Stromal cell of bone marrow (primary cell): ENCODE measurements at places on chromosomes 12 and 14.

DNA sequence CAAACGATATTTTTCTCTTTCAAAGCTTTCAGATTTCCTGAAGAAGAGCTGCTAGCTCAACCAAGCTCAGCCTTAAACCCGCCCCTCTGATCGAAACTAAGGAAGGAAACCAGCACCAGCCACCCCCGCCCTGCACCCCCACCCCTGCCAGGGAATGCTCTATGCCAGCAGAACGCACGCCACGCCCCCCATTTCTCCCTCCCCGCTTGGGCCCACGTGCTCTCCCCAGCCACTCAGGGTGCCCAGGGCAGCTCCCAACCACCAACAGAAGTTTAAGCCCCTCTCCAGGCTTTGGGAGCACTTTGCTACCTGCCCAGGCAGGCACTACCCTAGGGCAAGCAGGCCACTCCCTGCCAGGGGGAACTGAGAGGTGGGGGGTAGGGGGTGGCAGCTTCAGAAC, 18.8 kb upstream of the KRT78 start:
- no peak for DNase-seq

GRCh38 chr12:122847921-122848421, 12.7 kb downstream of the HIP1R start:
- DNase-seq, result no peak

DNA sequence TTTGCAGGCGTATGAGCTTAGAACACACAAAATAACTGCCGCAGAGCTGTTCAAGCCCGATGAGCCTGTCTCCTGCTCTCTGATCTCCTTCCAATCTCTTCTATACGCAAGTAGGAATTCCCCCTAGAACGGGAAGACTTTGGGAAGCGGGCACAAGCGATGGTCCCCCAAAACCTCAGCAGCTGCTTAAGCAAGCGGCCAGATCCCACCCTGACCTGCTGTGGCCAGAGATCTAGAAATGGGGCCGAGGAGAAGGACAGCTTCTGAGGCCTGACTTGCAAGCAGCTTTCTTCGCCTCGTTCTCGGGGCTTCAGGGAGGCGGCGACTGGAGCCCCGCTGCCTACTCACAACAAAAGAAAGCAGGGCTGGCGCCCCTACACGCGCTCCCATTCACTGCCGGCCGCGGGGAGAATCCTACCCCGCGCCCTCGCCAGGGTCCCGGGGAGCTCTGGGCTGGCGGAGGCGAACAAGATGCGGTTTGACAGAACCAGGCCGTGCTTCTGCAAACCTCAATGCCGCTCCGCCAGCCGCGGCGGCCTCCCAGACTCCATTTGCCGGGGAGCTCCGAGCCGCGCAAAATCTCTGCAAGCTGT, 922 bp downstream of the TBX5 start:
- no peak for DNase-seq

- DNase-seq, result no peak
Measured at GRCh38 chr14:37237094-37237493, 39.4 kb downstream of the MIPOL1 start.

DNA sequence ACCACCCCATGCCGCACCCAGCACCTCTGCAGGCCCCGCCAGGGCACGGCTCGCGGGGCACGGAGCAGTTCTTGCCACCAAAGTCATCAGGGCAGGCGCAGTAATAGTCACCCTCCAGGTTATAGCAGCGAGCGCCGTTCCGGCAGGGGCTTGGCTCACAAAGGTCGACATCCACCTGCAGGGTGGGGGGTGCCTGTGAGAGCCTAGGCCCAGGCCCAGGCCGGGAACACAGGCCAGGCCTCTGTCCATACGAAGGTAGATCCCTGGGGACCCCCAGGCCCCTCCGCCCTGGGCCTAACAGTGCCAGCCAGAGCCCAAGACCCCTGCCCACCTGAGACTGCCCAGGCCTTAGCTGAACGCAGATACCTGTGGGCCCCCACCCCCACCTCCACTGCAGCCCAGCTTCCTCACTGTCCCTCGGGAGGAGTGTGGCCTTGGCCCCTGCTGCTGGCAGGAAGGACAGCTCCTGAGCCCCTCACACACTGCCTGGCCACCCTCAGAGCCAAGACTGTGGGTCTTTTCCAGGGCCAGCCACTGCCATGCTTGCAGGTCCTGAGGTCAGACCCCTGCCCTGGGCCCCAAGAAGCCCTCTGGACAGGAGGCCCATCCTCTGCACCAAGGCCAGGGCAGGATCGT, 19.3 kb downstream of the JAG2 start:
- no peak for DNase-seq

- no peak for DNase-seq
Measured at GRCh38 chr12:95830335-95831089, 28.2 kb upstream of the SNRPF start.

DNA sequence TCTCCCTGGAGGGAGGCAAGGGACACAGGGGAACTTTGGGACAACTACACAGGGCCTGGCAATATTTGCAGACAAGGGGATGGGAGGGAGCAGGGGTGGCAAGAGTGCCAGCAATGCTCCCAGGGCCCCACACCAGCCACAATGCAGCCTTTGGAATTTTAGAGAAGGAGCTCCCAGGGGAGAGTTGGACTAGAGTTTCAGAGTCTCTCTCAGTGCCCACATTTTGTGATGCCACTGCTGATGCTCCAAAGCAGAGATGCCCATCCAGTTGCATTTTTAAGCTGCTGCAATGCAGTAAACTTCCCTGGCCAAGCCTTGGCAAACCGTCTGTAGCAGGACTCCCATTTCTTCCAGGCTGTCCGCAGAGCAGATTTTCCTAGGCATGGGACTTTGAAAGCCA, 98.9 kb downstream of the ZFP36L1 start:
- DNase-seq, result no peak

- no peak for DNase-seq
Measured at GRCh38 chr14:105165761-105166485, 2.7 kb downstream of the JAG2 start.

GRCh38 chr14:81324011-81324410, 76.1 kb downstream of the STON2 start:
- no peak for DNase-seq

DNA sequence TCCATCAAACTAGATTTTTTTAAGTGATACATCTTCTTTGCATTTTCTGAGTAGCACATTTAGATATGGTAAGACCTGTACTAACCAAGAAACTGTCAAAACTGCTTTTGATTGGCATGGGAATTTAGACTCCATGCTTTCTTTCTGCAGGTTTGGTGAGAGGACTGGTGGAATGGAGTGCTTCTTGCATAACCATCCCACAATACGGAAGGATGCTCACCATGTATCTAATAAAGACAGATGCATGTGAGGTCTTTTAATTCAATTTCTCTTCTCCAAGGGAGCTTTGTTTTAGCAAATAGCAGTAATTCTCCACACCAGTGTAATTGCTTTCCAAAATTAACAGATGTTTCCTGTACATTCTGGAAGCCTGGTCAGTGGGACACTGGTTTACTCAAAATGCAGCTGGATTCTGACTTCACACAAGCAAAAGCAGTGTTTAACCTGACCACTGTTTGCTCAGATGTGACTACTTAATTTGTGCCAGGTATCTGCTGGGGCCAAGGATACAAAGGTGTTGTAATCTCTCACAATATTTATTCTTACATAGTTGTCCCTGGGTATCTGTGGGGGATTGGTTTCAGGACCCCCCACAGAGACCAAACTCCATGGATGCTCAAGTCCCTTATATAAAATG, 26.1 kb downstream of the FGD6 start:
- no peak for DNase-seq

- no peak for DNase-seq
Measured at GRCh38 chr14:24688030-24688658, 54.2 kb upstream of the GZMB start.

GRCh38 chr12:11927286-11927935, 143.3 kb upstream of the BCL2L14 start:
- DNase-seq, result no peak

DNA sequence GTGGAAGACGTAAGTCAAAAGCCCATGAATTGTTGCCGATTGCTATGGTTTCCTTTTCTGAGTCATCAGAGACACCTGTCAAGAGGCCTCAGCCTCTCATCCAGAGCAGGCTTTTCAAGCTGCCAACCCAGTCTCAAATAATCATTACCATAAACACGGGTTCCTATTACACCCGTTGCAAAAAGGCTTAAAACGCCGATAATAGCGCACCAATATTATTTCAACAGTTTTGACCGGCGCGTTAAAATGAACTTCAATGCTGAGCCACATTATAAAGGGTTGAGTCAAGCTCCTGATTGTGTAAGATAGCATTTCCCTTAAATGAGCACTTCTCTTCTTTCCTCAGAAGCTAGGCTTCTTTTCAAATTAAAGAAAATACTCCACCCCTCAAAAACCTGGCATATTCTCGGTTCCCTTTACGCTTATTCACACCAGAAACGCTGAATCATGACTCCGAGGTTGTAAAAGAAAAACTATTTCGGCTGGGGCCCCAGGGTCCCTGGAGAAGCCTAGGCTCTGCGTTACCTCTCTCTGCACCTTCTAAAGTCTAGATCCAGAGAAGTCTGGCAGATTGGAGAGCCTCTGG, 1.4 kb downstream of the TMTC1 start:
- peak; percentile 84 for DNase-seq

GRCh38 chr14:91004987-91005386, 55.5 kb downstream of the RPS6KA5 start:
- no peak for DNase-seq

DNA sequence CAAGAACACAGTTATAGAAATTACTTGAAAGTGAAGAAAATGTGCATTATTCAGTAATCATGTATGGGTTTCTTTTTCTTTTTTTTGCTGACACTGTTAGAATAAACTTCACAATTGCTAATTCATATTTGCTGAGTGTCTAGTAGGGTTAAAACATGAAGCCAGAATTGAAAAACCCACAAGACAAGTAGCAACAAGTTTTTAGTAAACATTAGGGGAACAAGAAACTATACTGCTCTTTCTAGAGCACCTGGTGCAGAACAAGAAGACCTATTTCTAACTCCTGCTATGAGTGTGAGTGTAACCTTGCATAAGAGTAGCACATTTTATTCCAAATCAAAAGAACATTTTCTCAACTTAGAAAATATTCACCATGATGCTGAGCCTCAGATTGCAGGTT, 83.2 kb downstream of the ITPR2 start:
- DNase-seq, result no peak

GRCh38 chr12:116353958-116354357, 76.5 kb upstream of the MED13L start:
- DNase-seq, result no peak

GRCh38 chr14:89131004-89131750, 285.9 kb downstream of the FOXN3 start:
- no peak for DNase-seq

- no peak for DNase-seq
Measured at GRCh38 chr12:31900271-31900670, 58.9 kb upstream of the RESF1 start.

- no peak for DNase-seq
Measured at GRCh38 chr14:68394764-68395143, 398.1 kb downstream of the ZFP36L1 start.

DNA sequence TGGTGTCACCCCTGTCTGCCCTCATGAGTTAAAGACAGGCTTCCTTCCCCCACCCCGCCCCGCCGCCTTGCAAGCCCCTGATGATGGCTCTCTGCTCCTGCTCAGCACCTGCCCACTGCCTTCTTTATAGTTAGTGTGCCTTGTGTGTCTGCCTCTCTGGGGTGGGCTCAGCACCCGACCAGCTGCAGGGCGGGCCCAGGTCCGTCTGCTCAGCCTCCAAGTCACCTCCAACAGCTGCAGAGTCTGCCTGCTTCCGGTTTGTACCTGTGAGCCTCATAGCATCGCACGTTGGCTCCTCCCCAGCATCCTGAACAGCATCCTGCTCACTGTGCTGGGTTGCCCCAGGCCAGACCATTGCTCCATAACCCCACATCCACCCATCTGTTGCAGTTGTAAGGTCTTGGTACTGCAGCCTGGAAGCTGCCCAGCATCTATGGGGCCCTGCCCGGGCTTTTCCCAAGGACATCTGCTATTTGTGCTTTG, 3.5 kb downstream of the TGFB3 start:
- no peak for DNase-seq

DNA sequence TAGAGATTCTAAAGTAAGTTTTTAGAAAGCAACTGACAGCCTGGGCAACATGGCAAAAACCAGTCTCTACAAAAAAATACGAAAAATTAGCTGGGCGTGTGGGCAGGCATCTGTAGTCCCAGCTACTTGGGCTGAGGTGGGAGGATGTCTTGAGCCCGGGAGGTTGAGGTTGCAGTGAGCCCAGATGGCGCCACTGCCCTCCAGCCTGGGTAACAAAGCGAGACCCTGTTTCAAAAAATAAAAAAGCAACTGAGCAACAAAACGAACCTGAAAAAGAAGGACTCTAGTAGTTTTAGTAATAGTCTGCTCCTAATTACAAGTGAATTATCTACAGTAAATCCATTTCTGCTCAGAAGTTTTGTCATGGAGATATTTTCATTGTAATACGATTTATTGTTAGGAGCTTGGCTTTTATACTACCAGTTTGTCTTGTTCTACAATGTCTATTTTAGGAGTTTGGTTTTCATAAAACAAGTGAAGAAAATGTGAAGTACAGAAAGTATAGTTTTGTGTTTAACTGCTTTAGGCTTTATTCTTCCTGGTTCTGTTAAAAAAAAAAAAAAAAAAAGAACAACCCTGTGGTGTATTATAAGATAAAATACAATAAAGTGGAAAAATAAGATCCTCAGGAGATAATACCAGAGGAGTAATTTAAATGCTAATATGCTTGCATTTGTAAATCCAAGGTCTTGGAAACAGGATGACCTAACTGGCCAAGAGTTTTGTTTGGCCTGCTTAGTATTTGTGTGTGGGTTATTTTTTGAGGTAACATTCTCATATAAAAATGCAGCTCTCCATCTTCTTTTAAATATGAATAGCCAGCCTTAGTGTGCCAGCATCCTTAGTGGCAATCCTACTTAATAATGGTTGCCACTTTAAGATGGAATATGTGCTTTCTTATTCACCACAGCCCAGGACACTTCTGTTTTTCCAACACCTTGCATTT, 2.8 kb downstream of the TMX1 start:
- no peak for DNase-seq

DNA sequence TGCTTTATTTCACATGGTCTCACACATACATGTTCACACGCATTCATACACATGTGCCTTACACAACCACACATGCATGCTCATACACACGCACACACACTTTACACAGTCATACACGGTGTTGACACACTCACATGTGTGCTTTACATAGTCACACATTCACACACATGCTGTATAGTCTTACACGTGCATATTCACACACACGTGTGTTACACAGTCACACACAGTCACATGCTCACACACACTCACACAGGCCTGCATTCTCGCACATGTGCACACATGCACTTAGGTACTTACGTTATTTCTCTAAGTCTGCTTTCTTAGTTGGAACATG, 18.0 kb upstream of the PLEKHG3 start:
- DNase-seq, result no peak

GRCh38 chr12:32568228-32568627, 110.9 kb upstream of the DNM1L start:
- peak; percentile 65 for DNase-seq

DNA sequence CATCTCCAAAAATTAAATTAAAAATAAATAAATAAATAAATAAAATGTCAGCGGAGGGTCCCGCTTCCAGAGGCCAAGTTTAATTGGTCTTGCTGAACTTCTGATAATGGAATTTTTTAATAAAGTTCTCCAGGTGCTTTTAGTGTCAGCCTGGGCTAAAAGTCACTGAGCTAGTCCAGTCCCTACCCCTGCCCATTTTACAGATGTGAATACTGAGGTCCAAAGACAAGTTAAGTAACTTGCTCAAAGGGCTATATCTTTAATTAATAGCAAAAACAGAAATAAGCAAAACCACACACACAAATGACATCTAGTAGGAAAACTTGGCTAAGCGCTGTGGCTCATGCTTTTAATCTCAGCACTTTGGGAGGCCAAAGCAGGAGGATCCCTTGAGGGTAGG, 5.6 kb upstream of the RFC5 start:
- DNase-seq, result no peak
